ENCODE measurements at places on chromosomes 5 and 9.

- peak; percentile 8 for DNase-seq
Observed at GRCh38 chr9:27701587-27701986, 128.3 kb upstream of the C9orf72 start.

DNA sequence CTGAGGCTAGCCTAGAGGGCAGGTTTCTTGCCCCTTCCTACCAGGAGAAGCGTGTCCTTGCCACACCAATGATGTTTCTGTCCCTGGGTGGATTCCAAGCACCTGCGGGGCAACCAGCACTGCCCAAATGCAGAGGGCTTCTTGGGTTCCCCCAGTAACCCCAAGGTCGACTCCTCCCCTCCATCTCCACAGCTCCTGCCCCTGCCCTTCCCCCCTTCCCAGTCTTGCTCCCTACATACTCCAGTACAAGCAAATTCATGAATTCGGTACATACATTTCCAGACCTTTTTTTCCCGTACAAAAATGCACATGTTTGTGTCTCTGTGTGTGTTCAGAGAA is 12.8 kb upstream of the JADE2 start:
- no peak for DNase-seq

DNA sequence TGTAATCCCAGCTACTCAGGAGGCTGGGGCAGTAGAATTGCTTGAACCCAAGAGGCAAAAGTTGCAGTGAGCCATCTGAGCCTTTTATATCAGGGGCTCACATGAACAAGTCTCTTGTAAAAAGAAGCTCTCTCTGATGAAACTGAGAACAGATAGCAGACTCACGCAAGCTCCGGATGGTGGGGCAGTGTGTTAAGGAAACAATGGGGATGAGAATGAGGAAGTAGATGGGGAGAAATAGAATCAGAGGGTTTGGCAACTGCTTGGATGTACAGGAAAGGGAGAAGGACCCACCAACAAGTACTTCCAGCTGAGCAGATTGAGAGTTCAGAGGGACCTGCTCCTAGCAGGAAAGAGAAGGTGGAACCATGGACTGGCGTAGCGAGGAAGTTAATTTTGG is 18.6 kb downstream of the TMEM252 start:
- peak; percentile 45 for DNase-seq

GRCh38 chr5:156920042-156920860 is 42.8 kb downstream of the TIMD4 start:
- no peak for DNase-seq

GRCh38 chr5:169626779-169627178 is 10.3 kb upstream of the DOCK2 start:
- DNase-seq = no peak

GRCh38 chr9:38058452-38059232 is 10.4 kb downstream of the SHB start:
- DNase-seq = peak; percentile 18

- DNase-seq = peak; percentile 9
Observed at GRCh38 chr5:52560366-52560765, 227.3 kb upstream of the ITGA1 start.

GRCh38 chr5:75568202-75568601 is 43.1 kb upstream of the ANKDD1B start:
- peak; percentile 20 for DNase-seq

DNA sequence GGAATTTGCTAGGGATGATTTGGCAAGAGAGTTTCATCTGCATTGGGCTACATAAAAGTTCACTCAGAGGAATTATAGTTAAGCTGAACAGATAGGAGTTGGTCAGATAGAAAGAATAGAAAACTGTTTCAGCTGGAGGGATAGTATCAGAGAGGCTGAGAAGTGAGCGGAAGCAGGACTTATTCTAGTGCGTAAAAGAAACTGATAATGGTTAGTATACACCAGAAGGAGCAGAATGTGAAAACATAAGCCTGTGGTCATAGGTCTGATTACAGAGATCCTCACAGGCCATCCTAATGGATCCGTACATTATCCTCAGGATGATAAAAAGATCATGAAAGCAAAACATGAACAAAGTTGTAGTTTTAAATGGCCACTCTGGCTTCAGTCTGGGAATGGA is 585.2 kb downstream of the BRINP1 start:
- no peak for DNase-seq

DNA sequence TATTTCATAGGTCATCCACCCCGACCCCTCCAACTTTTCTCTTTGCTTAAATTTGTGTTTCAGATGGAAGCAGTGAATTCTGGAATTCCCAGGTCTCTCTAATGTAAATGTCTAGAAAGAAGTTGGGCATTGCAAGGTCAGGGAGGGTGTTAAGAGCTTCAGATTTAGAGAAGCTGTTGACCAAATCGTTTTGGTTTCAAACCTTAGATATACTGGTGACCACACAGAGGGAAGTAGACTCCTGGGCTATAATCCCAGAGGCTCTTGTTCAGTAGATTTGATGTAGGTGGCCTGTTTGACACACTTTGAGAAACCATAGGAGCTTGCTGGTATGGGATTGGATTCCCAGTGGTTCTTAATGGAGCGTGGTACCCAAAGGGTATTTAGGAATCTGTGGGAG is 137.3 kb upstream of the KLF9 start:
- DNase-seq = no peak

DNA sequence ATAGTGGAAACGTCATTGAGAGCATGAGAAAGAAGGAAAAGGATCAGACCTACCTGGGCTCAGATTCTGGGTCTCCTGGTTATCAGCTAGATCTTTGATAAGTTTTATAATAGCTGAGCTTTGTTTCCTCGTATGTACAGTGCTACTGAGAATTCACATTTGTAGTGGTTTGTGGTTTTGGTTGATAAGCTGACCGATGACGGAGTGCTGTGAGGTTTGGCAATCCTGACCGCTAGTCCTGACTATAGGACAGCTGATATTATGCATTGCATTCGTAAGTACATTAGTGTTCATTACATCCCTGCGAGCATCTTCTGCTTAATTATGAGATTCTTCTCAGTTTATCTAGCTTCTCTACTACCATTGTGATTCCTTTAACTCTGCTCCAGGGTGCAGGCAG is 190.7 kb upstream of the SLC27A6 start:
- DNase-seq = peak; percentile 64

- no peak for DNase-seq
Observed at GRCh38 chr9:29241320-29241719, 1668.0 kb upstream of the C9orf72 start.

GRCh38 chr5:135650081-135650480 is 71.3 kb upstream of the CXCL14 start:
- no peak for DNase-seq
